ENCODE measurements at places on chromosomes 12 and 14.

DNA sequence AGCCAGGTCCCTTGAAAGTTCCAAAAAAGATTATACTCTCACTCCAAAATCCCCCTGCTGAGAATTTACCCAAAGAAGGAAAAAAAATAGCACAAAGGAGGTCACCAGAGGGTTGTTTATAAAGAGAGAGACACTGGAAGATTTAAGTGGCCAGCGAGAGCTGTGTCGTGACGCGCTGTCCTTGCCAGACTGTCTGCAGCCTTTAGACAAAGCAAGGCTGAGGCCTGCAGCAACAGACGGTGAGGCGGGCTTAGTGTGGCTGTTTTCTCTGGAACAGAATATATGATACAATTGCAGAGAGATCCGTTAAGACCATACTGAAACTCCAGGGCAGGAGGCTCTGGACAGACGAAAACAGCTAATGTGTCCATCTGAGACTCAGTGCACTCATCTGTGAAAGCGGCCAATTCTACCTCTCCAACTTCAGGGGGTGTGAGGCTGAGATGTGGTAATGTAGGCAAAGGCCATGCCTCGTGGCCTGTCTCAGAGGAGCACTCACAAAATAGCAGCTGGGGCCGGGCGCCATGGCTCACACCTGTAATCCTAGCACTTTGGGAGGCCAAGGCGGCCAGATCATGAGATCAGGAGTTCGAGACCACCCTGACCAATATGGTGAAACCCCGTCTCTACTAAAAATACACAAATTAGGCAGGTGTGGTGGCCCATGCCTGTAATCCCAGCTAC, 36.2 kb downstream of the ANAPC7 start:
- no peaks in the 10 kb centered on the region for H3K27me3 ChIP-seq
- peaks cover 6% of the 10 kb centered on the region for H3K4me1 ChIP-seq
- H3K4me3 ChIP-seq = no peak overlapping the region
- no peak for DNase-seq

- H3K4me3 ChIP-seq = no peak overlapping the region
- DNase-seq = no peak
- no peak overlapping the region for H3K27ac ChIP-seq
- H3K36me3 ChIP-seq = peaks cover 2% of the 10 kb centered on the region
- H3K27me3 ChIP-seq = peaks cover 65% of the 10 kb centered on the region
Observed at GRCh38 chr12:3489057-3489456, 1.9 kb upstream of the PRMT8 start.

GRCh38 chr12:27513155-27513824, 10.7 kb upstream of the PPFIBP1 start:
- peaks cover 10% of the 10 kb centered on the region for H3K4me1 ChIP-seq
- H3K36me3 ChIP-seq = no peaks in the 10 kb centered on the region
- no peak overlapping the region for H3K4me3 ChIP-seq
- no peak for DNase-seq
- no peaks in the 10 kb centered on the region for H3K27me3 ChIP-seq

DNA sequence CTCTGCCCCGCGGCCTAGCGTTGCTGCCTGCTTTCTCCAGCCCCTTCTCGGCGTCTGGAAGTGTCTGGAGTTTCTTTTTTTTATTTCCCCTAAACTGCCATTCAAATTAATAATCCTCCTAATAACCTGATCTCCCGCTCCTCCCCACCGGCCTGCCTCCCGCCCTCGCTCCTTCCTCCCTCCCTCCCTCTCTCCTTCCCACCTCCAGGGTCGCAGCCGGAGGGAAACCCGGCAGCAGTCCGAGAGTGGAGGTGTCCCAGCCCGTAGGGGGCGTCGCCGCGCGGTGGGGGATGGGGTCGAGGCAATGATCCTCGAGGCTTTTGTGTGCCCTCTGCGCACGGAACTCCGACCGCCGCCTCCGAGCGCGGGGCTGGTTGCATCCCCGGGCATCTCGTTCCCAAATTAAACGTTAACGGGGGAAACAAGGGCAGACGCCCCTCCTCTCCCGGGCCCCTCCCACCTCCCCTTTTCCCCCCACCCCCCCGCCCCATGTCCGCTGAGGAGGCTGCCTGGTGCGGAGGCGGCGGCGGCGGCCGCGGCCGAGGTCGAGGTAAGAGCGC, 1.0 kb upstream of the SOCS2 start:
- no peak for DNase-seq
- no peak overlapping the region for H3K27ac ChIP-seq
- peaks cover 6% of the 10 kb centered on the region for H3K27me3 ChIP-seq
- H3K4me3 ChIP-seq = peak overlapping the region; percentile 85

GRCh38 chr12:19692566-19692965, 253.3 kb downstream of the AEBP2 start:
- no peak for DNase-seq
- H3K36me3 ChIP-seq = peaks cover 1% of the 10 kb centered on the region
- no peak overlapping the region for H3K4me3 ChIP-seq
- no peaks in the 10 kb centered on the region for H3K27me3 ChIP-seq
- H3K27ac ChIP-seq = no peak overlapping the region
- H3K4me1 ChIP-seq = peaks cover 29% of the 10 kb centered on the region

- H3K4me1 ChIP-seq = peaks cover 14% of the 10 kb centered on the region
- no peaks in the 10 kb centered on the region for H3K27me3 ChIP-seq
- DNase-seq = no peak
- H3K27ac ChIP-seq = peak overlapping the region; percentile 42
Observed at GRCh38 chr14:102629011-102629444, 36.6 kb downstream of the RCOR1 start.

Measured in chondrocyte (in vitro differentiated cells).